Karpas-422 (cell line): ENCODE measurements at places on chromosomes 2 and 18. TPM values are rescaled to one million over a fixed set of nuclear protein-coding genes. Genes with fewer than 3 reads are reported as not detected.

DNA sequence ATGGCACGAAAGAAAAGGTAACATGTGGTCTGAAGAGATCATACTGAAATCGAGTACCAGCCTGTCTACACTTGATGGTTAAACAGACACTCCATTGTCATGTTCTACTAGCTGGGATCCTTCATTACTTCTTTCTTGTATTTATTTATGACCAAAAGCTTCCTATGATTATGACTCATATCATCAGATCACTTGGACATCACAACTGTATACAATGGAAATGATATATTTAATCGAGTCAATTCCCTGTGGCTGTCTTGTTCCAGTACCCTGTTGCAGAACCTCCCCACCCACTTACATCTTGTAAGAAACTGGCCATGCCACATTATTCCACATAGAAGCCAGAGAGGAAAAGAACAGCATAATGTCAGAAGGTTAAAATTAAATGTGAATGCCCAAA, 358.9 kb downstream of the ZEB2 start:
- H3K36me3 ChIP-seq, result no peaks in the 10 kb centered on the region
- no peak overlapping the region for H3K27ac ChIP-seq
- no peaks in the 10 kb centered on the region for H3K27me3 ChIP-seq
- H3K4me1 ChIP-seq, result peaks cover 25% of the 10 kb centered on the region
- DNase-seq, result no peak
- no peak overlapping the region for H3K4me3 ChIP-seq

DNA sequence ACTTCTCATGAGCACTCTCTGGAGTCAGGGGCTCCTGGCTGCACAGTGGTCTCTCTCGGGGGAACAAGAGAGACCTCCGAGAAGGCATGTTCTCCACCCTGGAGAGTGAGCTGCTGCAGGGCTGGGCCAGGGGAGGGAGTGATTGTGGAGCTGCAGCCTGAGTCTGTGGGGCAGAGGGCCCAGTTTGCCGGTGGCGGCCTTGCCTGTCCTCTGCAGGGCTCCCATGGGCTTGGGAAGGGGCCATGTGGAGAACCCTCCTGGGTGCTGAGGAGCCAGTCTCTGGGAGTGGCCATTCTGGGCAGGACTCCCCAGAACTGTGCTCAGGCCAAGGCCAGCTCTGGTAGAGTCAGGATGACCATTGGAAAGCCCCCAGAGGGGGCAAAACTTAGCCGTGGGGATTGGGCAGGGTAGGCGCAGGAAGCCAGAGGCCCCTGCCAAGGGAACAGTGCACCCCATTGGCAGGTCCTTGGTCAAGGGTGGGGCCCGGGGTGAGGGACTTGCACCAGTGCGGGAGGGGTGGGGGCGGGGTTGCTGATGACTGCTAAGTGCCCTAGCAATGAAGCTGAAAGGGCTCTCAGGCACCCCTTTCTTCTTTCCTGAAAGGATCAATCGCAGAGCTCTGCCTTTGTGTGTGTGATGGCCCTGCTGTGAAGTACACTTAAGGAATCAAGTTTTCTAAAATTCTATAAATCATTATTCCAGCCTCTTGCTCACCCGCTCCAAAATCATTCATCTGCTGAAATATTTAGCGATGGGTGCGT, 69.7 kb upstream of the BOD1L2 start:
- H3K27me3 ChIP-seq, result 0 out of 2 replicates have a peak, but pooled peaks cover 5% of the 10 kb centered on the region
- no peaks in the 10 kb centered on the region for H3K36me3 ChIP-seq
- peaks cover 36% of the 10 kb centered on the region for H3K4me1 ChIP-seq
- no peak overlapping the region for H3K27ac ChIP-seq
- H3K4me3 ChIP-seq, result no peak overlapping the region
- peak; percentile 46 for DNase-seq

The NOP58 gene
- 68.3 and 103 TPM in 2 replicates for total RNA-seq

The NEB gene
- 0.83 and 1.4 TPM in 2 replicates for total RNA-seq

The SLC4A3 gene
- not detected in 2 replicates for total RNA-seq
